Suprapubic skin (tissue), 4 donors: ENCODE measurements at places on chromosomes 12 and 14.

DNA sequence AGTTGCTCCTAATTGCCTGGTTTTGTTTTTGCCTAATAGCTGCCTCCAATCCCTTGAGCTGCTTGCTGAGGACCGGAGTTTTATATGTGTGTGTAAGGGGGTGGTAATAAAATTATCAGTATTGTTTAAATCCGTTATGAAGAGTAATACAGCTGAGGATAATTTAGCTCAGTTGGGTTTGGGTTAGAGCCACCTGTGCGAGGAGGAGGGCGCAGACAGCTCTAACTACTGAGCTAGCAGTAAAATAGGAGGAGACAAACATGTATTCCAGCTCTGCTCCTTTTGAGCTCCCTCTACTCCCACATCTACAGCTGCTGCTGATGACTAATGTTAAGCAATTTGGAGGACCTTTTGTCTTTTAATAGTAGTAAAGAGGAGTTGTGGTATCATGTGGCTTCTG is 61.5 kb downstream of the SPATS2 start:
- H3K27me3 ChIP-seq, result no peaks in the 10 kb centered on the region
- no peak overlapping the region for H3K4me3 ChIP-seq
- H3K4me1 ChIP-seq, result peaks cover 8% of the 10 kb centered on the region
- no peak for DNase-seq
- H3K36me3 ChIP-seq, result no peaks in the 10 kb centered on the region

DNA sequence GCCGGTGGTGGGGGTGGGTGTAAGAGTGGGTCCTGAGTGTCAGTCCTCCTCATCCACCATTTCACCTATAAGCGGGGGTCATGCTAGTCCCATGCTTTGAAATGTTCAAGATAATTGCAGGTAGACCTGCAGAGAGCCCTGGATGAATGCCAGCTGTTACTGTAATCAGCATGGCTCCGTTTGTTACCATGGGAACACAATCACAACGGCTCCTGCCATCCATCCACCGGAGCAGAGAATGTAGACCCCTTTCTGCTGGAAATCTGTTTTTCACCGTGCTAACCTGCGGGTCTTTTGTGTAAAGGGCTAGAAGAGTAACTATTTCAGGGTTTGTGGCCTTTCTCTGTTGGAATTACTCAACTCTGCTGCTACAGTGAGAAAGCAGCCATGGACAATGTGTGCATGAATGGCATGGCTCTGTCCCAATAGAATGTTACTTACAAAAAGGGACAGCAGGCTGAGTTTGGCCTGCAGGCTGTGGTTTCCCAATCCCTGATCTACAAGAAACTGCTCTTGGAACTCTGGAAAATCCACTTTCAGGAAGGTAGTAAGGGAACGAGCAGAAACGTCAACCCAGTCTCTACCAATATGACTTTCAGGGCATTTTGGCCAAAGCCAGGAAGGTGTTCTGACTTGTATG is 36.1 kb downstream of the KCTD10 start:
- H3K36me3 ChIP-seq, result peaks cover 6% of the 10 kb centered on the region
- peaks cover 13% of the 10 kb centered on the region for H3K4me1 ChIP-seq
- no peak overlapping the region for H3K4me3 ChIP-seq
- DNase-seq, result no peak

DNA sequence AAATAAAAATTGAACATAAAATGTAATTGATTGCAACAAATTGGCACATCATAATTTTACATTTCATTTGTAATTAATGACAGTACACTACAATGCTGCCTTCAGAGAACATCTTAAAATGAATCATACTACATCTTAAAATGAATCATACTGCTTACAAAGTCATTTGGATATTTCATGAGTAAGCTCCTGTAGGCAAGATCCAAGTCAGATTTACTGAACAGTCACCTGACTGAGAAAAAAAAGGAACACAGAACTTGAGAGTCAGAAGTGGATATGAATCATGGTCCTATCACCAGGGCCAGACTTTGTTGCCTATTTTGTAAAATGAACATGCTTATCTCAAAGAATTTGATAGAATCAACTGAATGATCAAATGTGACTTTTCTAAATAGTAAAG is 32.7 kb upstream of the FBLN5 start:
- H3K27me3 ChIP-seq, result no peaks in the 10 kb centered on the region
- H3K4me3 ChIP-seq, result no peak overlapping the region
- peaks cover 13% of the 10 kb centered on the region for H3K36me3 ChIP-seq
- H3K4me1 ChIP-seq, result peaks cover 14% of the 10 kb centered on the region

DNA sequence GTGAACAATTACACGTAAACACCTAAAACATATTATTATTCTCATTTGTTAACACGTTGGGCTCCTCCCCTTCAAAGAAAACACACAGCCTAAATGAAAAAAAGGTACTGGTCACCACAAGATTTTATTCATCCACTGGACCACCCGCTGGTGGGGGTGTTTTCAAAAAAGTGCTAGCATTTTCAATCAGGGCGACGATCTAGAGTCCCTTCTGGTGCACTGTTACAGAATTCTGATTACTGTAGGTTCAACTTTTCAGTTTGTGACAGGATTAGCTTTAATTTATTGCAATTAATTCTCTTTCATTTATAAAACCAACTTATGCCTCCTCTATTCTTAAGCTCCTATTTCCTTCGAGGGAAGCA is 443 bp downstream of the MAGOHB start:
- H3K27ac ChIP-seq, result peak overlapping the region; percentile 91
- no peak for DNase-seq
- H3K4me3 ChIP-seq, result peak overlapping the region; percentile 68
- peaks cover 27% of the 10 kb centered on the region for H3K4me1 ChIP-seq
- peaks cover 17% of the 10 kb centered on the region for H3K36me3 ChIP-seq
- no peaks in the 10 kb centered on the region for H3K27me3 ChIP-seq

DNA sequence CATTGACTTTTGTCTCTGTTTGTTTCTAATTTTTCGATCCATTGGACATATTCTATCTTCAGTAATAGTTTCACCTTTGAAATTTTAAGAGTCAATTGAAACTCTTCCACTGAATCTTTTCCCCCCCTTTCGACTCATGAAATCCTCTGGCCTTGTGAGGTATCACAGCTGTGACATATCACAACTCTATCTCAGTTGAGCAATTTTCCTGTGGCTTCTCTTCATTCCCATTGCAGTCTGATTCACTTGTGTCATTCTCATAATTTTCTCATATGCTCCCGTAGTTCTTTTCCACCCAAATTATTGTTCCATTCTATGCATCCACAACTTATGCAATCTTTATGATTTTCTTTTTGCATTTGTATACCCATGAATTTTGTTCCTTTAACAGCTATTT is 261.6 kb downstream of the DACT1 start:
- H3K27ac ChIP-seq, result no peak overlapping the region
- no peak overlapping the region for H3K4me3 ChIP-seq
- H3K36me3 ChIP-seq, result no peaks in the 10 kb centered on the region
- H3K4me1 ChIP-seq, result no peaks in the 10 kb centered on the region
- no peak for DNase-seq
- no peaks in the 10 kb centered on the region for H3K27me3 ChIP-seq

DNA sequence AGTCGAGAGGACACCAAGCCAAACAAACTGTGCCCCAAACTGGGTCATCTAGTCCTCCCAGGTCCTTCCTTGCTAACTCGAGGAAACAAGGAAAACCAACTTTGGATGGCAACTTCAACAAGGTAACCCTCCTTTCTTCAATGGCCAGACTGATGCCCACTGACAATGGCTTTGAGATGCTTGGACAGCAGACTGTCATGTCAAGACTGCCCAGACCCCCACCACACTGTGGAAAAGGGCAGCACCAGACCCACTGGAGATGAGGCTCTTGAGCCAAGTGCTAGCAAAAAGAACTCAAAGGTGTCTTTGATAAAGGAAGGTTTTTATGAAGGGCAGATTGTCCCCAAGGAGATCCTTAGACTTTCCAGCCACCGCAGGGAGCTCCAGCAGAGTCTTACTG is 9.0 kb upstream of the CDH24 start:
- peaks cover 44% of the 10 kb centered on the region for H3K4me1 ChIP-seq
- H3K36me3 ChIP-seq, result peaks cover 71% of the 10 kb centered on the region
- H3K4me3 ChIP-seq, result no peak overlapping the region
- no peak for DNase-seq

DNA sequence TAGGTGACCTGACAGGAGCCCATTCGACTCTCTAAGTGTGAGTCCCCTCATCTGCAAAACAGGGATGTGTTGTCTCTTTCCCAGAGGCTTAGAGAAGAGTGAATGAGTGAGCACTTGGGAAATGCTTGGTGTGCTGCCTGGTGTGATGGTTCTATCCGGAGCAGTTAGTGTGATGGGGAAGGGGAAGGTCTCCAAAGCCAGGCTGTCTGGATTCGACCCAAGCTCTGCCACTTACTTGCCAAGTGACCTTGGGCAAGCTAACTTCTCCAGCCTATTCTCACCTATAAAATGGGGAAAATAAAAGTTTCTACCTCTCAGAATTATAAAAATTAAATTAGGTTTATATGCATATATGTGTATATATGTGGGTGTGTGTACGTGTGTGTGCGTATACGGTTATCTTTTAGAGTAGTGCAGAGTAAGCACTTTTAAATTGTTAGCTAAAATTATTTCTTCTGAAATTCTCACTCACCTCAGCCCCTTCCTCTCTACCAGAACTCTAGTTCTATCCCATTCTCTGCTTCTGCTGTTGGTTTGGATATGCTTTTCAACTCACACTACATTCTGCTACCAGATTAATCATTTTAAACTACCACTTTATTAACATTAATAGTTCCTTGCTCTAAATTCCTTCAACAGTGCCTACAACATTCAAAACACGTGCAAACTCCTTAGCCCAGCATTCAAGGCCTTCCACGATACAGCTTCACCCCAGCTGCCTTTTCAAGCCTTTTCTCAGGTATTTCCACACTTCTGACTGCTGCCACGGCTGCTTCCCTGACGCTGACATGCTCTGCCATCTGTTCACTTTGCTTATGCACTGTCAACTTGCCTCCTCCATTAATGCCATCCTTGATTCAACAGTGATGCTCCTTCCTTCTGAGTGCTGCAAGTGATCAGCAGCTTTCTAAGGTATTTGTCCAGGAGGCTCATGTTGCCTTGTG is 55.3 kb downstream of the DICER1 start:
- DNase-seq, result no peak
- peaks cover 56% of the 10 kb centered on the region for H3K36me3 ChIP-seq
- H3K4me3 ChIP-seq, result no peak overlapping the region
- H3K4me1 ChIP-seq, result peaks cover 22% of the 10 kb centered on the region

GRCh38 chr14:70699646-70700045 is 57.9 kb downstream of the TTC9 start:
- H3K4me1 ChIP-seq, result no peaks in the 10 kb centered on the region
- DNase-seq, result no peak
- no peaks in the 10 kb centered on the region for H3K27me3 ChIP-seq
- H3K36me3 ChIP-seq, result no peaks in the 10 kb centered on the region

DNA sequence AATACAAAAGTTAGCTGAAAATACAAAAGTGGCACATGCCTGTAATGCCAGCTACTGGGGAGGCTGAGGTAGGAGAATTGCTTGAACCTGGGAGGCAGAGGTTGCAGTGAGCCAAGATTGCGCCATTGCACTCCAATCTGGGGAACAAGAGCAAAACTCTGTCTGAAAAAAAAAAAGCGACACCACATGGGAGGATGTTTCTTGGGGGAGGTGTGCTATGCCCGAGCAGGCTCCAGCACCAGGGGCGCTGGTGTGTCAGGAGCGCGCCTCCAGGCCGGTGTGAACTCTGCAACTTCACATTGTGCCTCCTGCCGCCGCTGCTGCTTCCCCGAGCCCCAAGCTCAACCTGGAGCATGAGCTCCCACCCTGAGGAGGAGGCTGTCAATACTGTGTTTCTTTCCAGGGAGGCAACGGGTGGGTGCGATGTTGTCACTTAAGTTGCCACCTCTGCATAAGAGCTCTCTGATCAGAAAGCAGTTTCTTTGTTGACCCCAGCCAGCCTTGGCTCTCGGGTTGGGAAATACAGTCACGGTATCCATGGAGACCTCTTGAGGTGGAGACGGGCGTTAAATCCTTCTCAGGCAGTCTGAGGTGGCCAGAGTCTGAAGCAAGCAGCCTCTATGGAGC is 18.9 kb downstream of the DEGS2 start:
- no peaks in the 10 kb centered on the region for H3K27me3 ChIP-seq
- peaks cover 42% of the 10 kb centered on the region for H3K36me3 ChIP-seq
- no peak overlapping the region for H3K27ac ChIP-seq
- H3K4me3 ChIP-seq, result no peak overlapping the region

GRCh38 chr12:57522887-57523705 is 472 bp downstream of the MBD6 start:
- no peaks in the 10 kb centered on the region for H3K27me3 ChIP-seq
- DNase-seq, result peak; percentile 86
- H3K4me1 ChIP-seq, result peaks cover 62% of the 10 kb centered on the region
- peak overlapping the region; percentile 96 for H3K27ac ChIP-seq
- peaks cover 30% of the 10 kb centered on the region for H3K36me3 ChIP-seq

DNA sequence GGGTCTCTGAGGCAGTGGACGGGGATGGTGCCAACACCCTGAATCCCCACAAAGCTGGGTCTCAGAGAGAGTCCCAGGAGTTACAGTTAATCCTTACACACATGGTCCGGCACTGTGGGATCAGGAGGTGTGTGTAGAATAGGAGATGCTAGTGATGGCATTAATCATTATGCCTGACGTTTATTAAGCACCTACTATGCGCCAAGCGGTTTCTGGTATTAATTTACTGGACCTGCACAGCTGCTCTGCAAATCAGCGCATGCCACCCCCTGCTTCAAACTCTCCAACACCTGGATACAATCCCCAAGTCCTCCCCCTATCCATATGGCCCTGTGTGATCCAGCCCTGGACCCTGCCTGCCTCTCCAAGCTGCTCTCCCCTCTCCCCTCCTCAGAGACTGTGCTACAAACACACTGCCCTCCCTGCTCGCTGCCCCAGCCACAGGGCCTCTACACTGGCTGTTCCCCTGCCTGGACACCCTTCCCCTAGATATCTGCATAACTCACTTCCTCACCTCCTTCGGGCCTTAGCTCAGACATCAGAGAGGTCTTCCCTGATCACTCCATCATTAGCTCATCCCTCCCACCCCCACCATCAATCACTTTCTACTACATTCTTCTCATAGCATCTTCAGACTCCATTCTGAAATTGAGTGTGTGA is 86.0 kb downstream of the RFLNA start:
- H3K4me3 ChIP-seq, result no peak overlapping the region
- H3K36me3 ChIP-seq, result peaks cover 69% of the 10 kb centered on the region
- H3K4me1 ChIP-seq, result peaks cover 55% of the 10 kb centered on the region
- H3K27me3 ChIP-seq, result no peaks in the 10 kb centered on the region

- H3K27ac ChIP-seq, result peak overlapping the region; percentile 48
- H3K4me3 ChIP-seq, result peak overlapping the region; percentile 61
- no peak for DNase-seq
- no peaks in the 10 kb centered on the region for H3K27me3 ChIP-seq
- no peaks in the 10 kb centered on the region for H3K36me3 ChIP-seq
Measured at GRCh38 chr12:121839993-121840761, 18.5 kb downstream of the HPD start.

DNA sequence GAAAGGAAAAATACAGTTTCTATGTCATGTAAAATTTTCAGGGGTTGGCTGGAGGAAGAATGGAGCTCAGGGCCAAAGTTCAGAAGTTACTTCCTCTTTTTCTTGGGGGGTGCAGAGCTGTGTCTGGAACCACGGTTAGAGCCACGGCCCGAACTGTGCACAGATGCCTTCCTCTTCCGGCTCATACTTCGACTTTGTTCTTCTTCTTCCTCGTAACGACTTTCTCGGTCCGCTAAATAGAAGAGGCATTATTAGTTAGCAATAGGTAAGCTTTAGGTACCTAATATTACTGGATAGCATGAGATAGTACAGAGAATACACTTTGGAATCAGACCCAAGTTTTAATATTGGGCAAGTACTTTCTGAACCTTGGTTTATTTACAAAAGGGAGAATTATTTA is 31.2 kb downstream of the SUPT16H start:
- H3K27ac ChIP-seq, result no peak overlapping the region
- peaks cover 67% of the 10 kb centered on the region for H3K36me3 ChIP-seq
- no peak overlapping the region for H3K4me3 ChIP-seq
- H3K4me1 ChIP-seq, result no peaks in the 10 kb centered on the region
- H3K27me3 ChIP-seq, result no peaks in the 10 kb centered on the region
